ENCODE measurements at places on chromosomes 12 and 14. TPM values are rescaled to one million over a fixed set of nuclear protein-coding genes. Genes with fewer than 3 reads are reported as not detected.

Gene SLC25A47
- total RNA-seq, result not detected

Gene KRT78
- total RNA-seq, result not detected

Gene RERG
- not detected for total RNA-seq

Gene GSKIP
- 20.5 TPM for total RNA-seq

Gene PLCZ1
- not detected for total RNA-seq

DNA sequence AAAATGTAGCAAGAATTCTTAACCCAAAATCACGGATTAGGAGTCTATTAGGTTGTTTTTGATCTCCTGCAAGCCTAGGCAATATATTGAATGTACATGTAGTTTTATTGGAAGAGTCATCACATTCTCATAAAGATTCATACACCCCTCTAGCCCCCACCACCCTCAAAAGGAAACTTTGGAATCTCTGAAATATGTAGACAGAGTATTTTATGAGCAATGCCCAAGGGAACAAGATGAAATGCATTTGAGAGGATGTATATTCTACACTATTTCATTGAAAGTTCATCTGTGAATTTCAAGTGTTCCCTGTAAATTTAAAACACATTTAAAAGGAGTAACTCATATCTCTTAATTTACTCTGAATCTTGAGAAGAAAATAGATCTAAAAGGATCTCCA, 103.7 kb downstream of the SYT1 start:
- DNase-seq, result no peak

DNA sequence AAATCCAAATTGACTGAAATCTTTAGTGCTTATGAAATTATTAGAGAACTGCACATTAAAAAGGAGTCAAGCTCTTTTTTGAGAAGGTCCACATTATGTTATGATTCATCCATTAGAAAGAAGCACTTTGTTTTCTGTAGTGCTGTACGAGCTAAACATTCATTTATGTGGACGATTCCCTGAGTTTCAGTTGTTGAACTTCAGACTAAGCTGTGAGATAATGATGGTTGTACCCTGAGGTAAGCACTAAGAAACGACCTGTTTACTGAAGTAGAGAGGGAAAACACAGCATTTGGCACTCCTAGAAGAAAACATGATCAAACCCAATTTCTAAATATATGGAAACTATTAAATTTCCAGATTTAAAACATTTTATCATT, 67.3 kb upstream of the ATP2B1 start:
- no peak for DNase-seq

- no peak for DNase-seq
Measured at GRCh38 chr12:5012337-5012736, 31.3 kb upstream of the KCNA5 start.

- DNase-seq, result no peak
Measured at GRCh38 chr14:63603749-63604277, 37.9 kb downstream of the WDR89 start.

DNA sequence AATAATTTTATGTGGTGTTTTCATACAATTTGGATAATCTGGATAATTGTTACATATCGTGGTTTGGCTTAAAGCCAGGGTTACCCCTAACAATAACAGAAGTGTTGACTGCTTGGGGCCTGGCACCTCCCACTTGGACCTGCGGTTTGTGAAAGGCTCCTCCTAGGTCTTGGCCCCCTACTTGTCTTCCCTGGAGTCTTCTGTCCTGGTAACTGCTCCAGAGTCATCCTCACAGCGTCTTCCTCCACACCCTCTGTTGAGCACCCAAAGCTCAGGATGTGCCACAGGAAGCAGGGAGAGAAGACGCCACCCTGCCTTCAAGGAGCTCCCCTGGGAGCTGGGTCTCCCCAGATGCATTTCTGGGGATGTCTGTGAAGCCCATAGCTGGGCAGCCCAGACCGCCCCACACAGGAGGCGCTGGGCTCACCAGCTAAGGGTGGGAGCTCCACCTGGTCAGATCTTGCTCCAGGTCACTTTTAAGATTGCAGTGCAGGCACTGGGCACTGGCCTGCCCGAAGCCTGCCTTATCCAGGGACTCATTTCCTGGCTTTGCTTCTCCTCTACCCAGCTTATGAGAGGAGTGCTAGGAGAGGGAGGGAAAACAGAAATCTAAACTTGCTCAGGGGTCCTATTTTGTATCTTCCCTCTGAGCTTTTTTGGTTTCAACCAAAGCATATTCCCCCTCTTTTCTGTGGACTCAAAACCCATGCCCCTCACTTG, 98.2 kb downstream of the ZFP36L1 start:
- DNase-seq, result no peak

DNA sequence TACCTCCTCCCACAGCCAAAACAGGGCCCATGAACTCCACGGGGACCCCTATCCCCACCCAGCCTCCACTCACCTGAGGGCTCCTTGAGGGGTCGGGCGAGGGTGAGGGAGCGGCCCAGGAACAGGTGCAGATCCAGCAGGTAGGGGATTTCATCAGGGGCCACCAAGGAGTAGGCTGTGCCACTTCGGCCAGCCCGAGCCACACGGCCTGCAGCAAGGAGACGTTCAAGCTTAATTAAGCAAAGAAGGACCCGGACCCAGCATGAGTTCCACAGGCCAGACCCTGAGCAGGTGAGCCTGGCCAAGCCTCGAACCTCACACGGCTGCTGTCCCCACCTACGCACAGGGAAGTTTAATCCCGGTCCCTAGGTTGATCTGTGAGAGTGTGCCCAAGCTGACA, 15.6 kb downstream of the DDX54 start:
- DNase-seq, result no peak

GRCh38 chr12:62697893-62698292, 231.3 kb downstream of the MON2 start:
- no peak for DNase-seq

- DNase-seq, result peak; percentile 27
Measured at GRCh38 chr12:88267630-88268029, 125.5 kb downstream of the TMTC3 start.

DNA sequence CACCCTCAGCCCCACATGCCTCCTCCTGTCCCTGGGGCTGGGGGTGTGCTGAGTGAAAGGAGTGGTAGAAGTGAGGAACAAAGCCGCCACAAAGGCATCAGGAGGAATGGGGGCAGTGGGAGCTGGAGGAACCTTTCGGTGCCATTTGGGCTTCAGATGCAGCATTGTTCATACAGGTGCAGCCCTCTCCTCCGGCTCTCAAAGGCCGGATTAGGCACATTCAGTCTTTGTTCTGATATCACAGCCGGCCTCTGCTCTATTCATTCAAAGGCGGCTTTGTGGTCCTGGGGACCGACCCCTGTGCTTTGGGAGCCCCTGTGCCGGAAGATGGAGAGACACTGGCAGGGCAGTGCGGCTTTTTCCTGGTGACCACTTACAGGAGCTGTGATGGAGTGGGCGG, 53.2 kb downstream of the SMOC1 start:
- no peak for DNase-seq

GRCh38 chr12:109705291-109705690, 8.3 kb upstream of the FAM222A start:
- DNase-seq, result no peak

GRCh38 chr14:61188196-61188595, 92.9 kb downstream of the TMEM30B start:
- DNase-seq, result no peak

- DNase-seq, result no peak
Measured at GRCh38 chr12:26688344-26688904, 144.6 kb downstream of the ITPR2 start.

- DNase-seq, result no peak
Measured at GRCh38 chr12:4909734-4910501, at the start of gene KCNA1. Gene KCNA1, plus strand, starts transcription at chr12:4909905. Its CDS starts 1,474 bp downstream, at chr12:4911379.

DNA sequence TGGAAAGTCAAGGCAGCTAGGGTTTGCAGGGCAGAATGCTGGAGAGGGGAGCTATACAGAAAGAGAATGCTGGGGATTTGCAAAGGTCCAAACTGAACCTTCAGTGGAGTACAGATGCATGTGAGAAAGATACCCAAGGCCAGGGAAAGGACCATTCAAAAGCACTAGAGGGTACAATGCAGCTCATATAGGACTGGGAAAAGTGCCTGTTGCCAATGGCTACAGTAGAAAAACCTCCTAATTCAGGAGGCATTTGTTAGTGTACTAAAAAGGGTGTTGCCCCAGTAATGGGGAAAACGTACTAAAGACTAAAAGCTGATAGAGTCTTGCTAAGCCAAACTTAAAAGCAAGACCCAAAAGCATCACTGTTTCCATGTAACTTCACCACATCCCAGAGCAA, 30.1 kb downstream of the E2F7 start:
- no peak for DNase-seq

All from Karpas-422 (cell line).